GM12865 (cell line): ENCODE measurements at places on chromosomes 5 and 9.

GRCh38 chr9:79604149-79604548 is 32.4 kb downstream of the TLE4 start:
- DNase-seq, result no peak

GRCh38 chr5:77629509-77630113 is 8.9 kb downstream of the OTP start:
- DNase-seq, result peak; percentile 77

DNA sequence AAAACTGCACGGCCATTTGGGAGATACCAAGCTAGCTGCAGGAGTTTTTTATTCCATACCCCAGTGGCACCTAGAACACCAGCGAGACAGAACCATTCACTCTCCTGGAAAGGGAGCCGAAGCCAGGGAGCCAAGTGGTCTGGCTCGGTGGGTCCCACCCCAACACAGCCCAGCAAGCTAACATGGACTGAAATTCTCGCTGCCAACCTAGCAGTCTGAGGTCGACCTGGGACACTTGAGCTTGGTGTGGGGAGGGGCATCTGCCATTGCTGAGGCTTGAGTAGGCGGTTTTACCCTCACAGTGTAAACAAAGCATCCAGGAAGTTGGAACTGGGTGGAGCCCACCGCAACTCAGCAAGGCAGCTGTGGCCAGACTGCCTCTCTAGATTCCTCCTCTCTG is 108.9 kb upstream of the CHD1 start:
- peak; percentile 64 for DNase-seq

GRCh38 chr5:25544652-25545249 is 900.0 kb upstream of the CDH10 start:
- DNase-seq, result peak; percentile 13

- peak; percentile 56 for DNase-seq
Observed at GRCh38 chr9:6917162-6917561, 159.4 kb downstream of the KDM4C start.

- no peak for DNase-seq
Observed at GRCh38 chr5:53436480-53437191, 43.8 kb upstream of the FST start.

DNA sequence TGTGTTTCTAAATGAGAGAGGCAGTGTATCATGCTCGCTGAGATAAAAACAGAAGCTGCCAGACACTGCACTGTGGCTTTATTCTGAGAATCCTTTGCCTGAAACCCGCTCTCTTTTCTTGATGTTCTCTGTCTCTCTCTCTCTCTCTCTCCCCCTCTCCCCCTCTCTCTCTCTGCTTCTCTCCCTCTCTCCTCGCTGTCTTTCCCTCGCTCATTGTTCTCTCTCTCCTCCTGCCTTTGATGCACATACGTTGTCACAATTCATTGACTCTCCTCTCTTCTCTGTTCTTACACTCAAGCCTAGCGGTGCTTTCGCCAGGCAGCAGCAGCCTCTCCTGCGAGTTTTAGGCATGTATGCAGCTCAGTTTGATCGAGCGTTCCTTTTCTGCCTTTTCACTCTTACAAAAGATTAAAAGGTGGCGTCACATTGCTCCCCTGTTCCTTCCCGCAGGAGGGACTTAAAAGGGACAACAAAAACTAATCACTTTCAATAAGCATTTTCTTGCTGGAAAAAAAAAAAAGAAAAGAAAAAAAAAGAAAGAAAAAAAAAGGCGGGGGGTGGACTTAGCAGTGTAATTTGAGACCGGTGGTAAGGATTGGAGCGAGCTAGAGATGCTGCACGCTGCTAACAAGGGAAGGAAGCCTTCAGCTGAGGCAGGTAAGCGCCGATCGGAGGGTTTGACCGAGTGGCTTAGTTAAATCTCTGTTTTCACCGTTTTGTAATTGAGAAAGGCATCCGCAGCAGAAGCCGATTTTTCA is 717.9 kb upstream of the WWC1 start:
- no peak for DNase-seq

GRCh38 chr5:35297755-35298154 is 67.5 kb upstream of the PRLR start:
- no peak for DNase-seq

DNA sequence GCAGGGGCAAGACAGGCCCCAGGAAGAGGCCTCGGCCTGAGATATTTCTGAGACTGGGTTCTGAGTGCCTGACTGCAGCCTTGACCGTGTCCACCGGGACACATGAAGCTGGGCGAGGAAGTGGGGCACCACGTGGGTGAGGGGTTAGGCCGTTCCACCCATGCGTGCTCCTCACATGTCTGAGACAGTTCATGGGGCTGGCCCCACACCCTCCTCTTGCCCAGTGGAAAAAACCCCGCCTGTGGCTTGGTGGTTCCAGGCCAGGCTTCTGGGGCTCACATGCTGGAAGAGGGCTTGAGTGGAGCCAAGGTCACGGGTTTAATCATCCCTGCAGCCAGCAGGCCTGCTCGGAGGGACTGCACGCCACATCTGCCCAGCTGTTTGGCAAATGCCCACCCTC is 11.4 kb downstream of the HMCN2 start:
- peak; percentile 46 for DNase-seq

GRCh38 chr9:19663570-19663969 is 125.3 kb downstream of the SLC24A2 start:
- no peak for DNase-seq

- peak; percentile 63 for DNase-seq
Observed at GRCh38 chr5:14665101-14665822, 744 bp downstream of the OTULIN start.

DNA sequence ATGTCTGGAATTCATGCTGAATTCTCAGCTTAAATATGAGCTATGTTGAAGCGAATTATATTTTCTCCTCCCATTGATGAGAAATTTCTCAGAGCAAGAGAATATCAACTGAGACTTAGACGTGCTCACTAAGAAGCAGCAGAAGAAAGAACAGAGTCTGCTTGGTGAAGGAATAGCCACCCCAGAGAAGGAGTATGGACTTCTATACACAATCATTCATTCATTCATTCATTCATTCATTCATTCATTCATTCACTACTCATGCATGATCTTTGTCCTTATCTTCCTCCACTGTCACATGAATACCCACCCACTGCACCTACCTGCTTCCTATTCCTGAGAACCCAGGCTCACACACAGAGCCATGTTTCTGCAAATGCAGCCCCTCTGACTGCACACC is 206.6 kb downstream of the DEPDC1B start:
- no peak for DNase-seq
